ENCODE measurements at places on chromosomes 2 and 18.

GRCh38 chr2:28620801-28621171 lies 124.9 kb downstream of the PLB1 start:
- no peak for DNase-seq

- DNase-seq = no peak
Measured at GRCh38 chr2:120826260-120826648, 90.6 kb downstream of the GLI2 start.

DNA sequence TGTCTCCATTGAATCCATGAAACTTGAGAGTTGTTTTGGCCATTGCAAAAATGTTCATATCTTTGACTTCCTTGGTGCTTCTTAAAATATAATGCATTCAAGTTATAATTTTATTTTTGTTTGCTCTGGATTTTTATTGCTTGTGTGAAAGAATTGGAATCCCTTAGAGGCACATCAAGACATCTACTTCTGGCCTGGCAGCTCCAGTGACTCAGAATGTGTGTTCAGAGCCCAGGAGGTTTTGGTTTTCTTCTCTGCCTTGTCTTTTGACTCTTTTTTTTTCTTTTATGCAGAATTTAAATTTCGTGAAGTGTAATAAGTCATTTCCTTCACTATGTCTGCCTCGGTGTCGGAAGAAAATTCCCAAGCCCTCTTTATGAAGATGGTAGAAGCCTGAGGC lies 180.2 kb downstream of the LTBP1 start:
- DNase-seq = no peak

DNA sequence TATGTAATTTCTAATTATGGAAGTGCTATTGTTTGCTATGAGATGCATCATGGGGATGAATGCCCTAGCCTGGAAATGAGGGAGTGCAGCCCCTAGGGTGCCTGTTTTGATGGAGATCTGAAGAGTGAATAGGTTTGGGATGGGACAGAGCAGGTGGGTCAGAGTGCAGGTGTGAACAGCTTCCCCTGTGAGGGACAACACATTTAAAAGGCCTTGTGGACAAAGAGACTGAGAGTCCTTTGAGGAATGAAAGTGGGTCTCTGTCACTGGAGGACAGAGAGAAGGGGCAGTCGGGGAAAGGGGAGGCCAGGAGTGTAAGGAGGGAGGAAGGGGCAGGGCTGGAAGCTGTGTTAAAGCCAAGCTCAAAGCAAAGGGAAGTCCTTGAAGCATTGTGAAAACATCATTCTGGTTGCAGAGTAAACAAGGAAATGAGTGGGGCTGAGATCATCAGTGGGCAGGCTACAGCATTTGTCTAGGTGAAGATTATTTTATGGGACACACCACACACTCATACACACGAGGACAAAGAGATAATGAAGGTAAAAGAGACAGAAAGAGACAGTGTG lies 877.6 kb downstream of the SLC4A3 start:
- no peak for DNase-seq

- DNase-seq = peak; percentile 45
Measured at GRCh38 chr2:41869542-41870264, 178.1 kb upstream of the PKDCC start.
